ENCODE measurements at places on chromosomes 4 and X. TPM values are rescaled to one million over a fixed set of nuclear protein-coding genes. Genes with fewer than 3 reads are reported as not detected.

NPY2R gene
- total RNA-seq, result not detected

STATH gene
- not detected for total RNA-seq

ARHGEF38 gene
- not detected for total RNA-seq

HGFAC gene
- not detected for total RNA-seq

PRICKLE3 gene
- total RNA-seq, result 2.8 TPM

NAA11 gene
- total RNA-seq, result not detected

RIBC1 gene
- total RNA-seq, result not detected

ASB5 gene
- total RNA-seq, result not detected

PF4V1 gene
- not detected for total RNA-seq

MAP7D3 gene
- total RNA-seq, result 19.8 TPM

TMEM33 gene
- 38.9 TPM for total RNA-seq

CT45A5 gene
- total RNA-seq, result not detected

- peak; percentile 57 for DNase-seq
These were observed 6.7 kb downstream of the APOO start for GRCh38 chrX:23901060-23901459.

DNA sequence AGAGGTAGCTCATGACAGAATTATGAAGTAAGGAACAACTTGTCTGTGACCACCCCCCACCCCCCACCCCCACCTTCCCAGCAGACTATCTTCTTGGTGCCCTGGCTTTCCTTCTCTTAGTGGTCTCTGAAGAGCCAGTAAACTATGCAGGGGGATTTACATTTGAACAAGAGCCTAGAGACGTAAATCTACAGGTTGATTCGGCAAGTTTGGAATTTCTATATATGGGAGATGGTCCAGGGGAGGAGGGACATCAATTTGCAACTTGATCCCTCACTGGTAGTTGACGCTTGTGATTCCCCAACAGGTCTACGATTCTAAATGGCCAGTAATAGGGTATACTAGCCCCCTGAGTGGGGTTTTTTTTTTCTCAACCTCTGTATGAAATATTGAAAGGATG, 36.7 kb downstream of the IL13RA1 start:
- DNase-seq, result no peak

GRCh38 chr4:99841129-99841528, 24.5 kb downstream of the DAPP1 start:
- no peak for DNase-seq

DNA sequence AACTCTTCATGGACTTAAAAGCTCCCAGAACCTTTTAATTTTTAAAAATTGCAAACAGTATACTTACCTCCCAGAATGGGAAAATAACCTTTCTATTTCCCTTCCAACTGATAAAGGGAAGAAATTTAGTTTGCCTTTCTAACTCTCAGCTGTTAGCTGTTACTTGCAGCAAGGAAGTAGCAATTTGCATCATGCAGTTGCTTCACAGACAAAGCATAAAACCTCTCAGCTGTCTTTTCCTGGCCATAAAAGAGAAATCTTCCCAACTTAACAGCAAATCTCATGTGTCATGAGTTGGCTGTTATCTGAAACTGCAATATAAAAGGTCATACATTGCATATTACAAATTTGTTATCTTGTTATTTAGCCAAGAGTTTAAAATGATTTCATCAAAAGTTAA, 18.4 kb downstream of the C4orf17 start:
- no peak for DNase-seq

DNA sequence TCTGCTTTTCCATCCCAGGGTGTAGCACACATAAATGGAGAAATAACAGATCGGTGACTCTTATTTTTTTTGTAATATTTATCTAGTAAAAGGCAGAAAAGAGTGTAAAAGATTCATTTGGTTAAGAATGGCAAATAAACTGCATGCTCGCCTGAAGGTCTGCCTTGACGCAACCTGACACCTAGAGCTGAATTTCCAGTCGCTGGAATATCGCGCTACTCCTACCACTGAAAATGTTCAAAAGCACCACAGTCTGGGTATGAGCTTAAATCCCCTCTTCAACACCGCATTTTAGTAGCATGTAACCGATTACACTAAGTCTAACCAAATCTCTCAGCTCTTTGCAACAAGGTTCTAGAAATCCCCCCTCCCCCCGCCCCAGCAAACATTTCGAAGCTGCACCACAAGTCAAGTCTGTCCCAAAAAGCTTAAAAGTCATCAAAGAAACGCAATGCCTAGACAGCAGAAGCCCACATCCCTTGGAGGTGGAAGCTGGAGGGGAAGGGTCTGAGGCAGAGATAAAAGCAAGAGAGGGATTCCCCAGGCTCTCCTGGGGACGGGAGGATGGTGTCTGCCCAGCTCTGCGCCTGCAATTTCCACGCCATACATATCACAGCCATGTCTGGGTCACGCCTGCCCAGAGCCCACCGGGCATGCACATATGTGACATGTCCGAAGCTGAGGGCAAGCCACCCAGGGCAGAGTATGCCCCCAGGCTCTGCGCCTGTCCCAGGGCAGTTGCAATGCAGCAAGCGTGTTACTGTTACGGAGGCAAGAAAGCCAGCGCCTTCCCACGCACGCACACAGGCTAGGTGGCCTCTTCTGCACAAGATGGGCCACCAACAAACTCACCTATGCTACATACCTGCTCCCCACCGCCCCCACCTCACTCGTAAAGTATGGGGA, 1.4 kb downstream of the FGF13 start:
- DNase-seq, result no peak

- no peak for DNase-seq
These were observed 22.8 kb downstream of the VMA21 start for GRCh38 chrX:151419782-151420181.

GRCh38 chr4:121165206-121165605, 1.1 kb upstream of the TNIP3 start:
- no peak for DNase-seq

DNA sequence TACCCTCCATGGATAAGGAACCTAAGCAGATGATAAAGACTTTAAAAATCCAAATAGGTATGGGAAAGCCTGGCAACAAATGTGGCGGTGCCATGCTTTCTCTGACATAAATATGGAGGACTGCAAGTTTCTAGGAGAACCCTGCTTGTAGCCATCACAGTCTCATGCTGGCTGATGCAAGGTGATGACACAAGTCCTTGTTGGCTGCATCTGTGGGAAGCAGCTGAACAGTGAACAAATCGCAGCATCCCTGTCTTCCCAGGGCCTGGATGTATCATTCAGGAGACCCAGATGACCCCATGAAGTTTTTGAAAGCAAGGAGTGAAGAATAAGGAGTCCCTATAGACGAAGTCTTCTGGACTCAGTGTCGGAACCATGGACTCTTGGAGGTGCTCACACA, 234.4 kb upstream of the HS3ST1 start:
- no peak for DNase-seq

- no peak for DNase-seq
These were observed 124.2 kb downstream of the BANK1 start for GRCh38 chr4:101914761-101915160.

GRCh38 chr4:13665701-13666660, 38.5 kb upstream of the BOD1L1 start:
- no peak for DNase-seq

GRCh38 chr4:68865188-68865638, 49.4 kb downstream of the UGT2B10 start:
- DNase-seq, result no peak

- DNase-seq, result no peak
These were observed 44.1 kb downstream of the QRFPR start for GRCh38 chr4:121336706-121337105.

- DNase-seq, result no peak
These were observed 823.0 kb downstream of the FAT4 start for GRCh38 chr4:126137782-126138170.

- no peak for DNase-seq
These were observed 115.2 kb upstream of the GABRA2 start for GRCh38 chr4:46505131-46505530.

DNA sequence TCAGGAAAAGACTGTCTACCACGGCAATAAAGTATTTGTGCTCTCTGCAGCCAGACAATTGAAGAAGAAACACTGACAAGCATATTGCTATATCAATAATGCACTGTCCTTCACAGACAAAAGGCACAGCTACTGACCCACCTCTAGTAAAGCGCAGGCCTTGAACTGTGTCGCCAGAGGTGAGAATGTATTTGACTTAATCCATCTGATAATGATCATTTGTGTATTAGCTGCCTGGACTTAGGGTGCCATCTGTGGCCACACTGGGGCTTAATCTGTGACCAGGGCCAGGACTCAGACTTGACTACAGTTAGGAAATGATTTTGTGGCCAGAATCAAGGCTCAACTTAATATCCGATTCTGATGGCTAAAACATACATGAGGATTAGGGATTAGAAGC, 260.4 kb downstream of the SMARCA1 start:
- DNase-seq, result no peak

DNA sequence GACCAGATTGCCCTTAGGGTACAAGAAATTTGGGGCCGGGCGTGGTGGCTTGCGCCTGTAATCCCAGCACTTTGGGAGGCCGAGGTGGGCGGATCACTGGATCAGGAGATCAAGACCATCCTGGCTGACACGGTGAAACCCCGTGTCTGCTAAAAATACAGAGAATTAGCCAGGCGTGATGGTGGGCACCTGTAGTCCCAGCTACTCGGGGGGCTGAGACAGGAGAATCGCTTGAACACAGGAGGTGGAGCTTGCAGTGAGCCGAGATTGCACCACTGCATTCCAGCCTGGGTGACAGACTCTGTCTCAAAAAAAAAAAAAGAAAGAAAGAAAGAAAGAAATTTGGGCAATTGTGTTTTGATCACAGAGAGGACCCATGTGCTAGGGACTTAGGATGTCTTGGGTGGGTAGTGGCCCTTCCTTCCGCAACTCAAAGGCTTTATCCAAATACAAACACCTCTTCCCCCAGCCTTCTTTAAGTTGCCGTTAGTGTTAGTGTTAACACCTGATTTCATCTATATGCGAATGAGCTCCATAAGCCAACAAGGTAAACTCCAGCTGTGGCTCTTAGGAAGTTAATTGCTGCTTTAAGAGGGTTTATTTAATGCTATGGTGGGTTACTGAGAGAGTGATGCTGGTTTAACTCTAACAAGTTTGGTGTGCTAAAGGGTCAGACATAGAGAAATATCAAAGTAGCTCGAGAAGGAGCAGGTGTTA, 8.6 kb upstream of the CCDC110 start:
- DNase-seq, result no peak

- no peak for DNase-seq
These were observed 297.4 kb upstream of the DKK2 start for GRCh38 chr4:107333518-107333917.

DNA sequence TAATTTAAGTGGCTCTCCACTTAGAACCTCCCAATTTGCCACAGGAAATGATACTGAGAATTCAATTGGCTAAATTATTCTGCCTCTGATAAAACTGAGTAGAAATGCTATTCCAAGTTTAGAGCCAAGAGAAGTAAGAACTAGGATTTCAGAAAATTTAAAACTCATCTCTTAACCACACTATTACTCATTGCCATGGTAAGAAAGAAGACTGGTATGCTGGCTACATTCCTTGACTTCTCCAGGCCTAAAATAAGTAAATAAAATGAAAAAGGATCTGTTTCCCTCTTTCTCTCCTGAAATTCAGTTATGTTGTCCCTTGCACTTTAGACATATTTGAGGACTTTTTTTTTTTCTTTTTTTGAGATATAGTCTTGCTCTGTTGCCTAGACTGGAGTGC, 23.3 kb downstream of the ZNF280C start:
- no peak for DNase-seq

DNA sequence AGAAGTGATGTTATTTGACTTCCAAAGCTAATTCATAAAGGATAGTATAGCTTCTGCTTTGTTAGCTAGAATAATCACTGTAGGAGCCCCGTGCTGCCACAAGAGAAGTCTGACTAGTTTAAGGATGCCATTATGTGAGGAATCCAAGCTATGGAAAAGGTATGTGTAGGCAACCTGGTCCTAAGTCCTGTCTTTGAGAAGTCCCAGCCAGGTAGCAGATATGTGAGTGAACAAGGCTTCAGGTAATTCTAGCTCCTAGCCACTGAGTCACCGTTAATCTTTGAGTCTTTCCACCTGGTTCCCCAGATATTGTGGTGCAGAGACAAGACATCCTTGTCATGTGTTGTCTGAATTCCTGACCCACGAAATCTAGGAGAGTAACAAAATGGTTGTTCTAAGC, 55.5 kb downstream of the BMP3 start:
- DNase-seq, result no peak

DNA sequence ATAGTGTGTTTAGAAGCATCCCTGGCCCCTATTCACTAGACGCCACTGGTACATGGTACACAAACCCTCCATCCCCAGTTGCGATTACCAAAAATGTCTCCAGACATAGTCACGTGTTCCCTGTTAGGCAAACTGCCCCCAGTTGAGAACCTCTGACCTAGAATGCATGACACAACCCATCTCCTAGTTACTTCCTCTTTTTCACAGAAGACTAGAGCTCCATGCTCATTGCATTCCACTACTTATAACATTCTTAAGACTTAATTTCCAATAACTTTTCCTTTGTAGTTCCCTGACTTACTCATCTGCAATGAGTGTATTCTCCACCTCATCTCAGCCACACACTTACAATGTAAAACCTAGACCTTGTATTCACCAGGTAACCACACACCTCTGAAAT, 68.6 kb downstream of the PRSS12 start:
- no peak for DNase-seq

DNA sequence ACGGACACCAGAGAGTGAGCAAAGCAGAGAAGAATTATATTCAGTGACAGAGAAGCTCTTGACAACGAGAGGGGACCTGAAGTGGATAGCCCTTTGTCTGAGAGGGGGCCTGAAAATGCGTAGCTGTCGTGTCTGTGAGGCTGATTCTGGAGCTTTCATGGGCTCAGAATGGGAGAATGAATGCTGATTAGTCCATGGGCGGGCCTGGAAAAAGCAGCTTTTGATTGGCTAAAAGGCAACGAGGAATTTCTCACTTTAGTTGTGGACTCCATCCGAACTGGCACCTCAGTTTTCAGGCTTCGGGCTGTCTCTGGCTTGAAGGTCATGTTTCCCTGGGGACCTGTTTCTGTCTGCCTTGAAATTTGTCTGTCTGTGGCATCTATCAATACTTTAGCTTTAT, 487.1 kb downstream of the TECRL start:
- DNase-seq, result no peak

DNA sequence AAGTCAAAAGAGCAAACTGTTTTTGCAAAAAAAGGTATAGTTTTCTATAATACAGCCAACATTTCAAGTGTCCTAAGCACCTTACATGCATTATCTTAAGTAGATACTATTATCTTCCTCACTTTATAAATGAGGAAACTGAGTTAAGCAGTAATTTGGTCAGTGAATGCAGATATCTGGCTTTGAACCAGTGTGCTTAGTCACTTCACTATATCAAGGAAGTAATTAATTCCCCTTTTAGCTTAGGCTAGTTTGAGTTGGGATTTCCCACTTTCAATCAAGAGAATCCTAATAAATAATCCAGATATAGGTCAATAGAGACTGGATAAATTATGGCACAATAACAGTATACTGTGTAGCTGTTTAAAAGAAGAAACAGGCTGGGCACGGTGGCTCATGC, 14.8 kb downstream of the SPINK2 start:
- DNase-seq, result no peak

GRCh38 chr4:106893395-106893881, 142.7 kb downstream of the DKK2 start:
- no peak for DNase-seq

DNA sequence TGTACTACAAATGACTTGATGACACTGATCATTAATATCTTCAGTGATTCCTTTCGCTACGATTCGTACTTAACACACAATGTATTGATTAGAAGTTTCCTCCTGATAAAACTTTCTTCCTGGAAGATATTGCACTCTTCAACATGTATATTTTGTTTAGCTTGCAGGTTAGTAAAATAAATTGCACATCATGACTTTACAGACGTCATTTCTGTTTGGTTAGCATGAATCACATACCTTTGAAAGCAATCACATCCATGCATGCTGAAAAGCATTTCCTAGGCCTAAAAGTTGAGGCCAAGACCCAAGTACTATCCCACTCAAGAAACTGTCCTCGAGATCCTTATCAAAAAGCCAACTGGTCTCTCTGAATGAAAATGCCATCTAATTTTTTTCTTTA, 1841.0 kb upstream of the PCDH7 start:
- DNase-seq, result no peak
